ENCODE measurements at places on chromosomes 16 and 17. TPM values are rescaled to one million over a fixed set of nuclear protein-coding genes. Genes with fewer than 3 reads are reported as not detected.

The HERPUD1 gene
- polyA plus RNA-seq = 17.5 TPM

The EVI2A gene
- polyA plus RNA-seq = not detected

The SECTM1 gene
- polyA plus RNA-seq = 0.65 TPM

The DUSP14 gene
- 35.2 TPM for polyA plus RNA-seq

The PLEKHH3 gene
- polyA plus RNA-seq = 13.5 TPM

The DNAAF8 gene
- polyA plus RNA-seq = 0.58 TPM

The EIF1 gene
- polyA plus RNA-seq = 89.3 TPM

The EPX gene
- polyA plus RNA-seq = not detected

The TMEM114 gene
- polyA plus RNA-seq = 2.9 TPM

The PRKCB gene
- polyA plus RNA-seq = 16.7 TPM

The PER1 gene
- 17.3 TPM for polyA plus RNA-seq

The OR1E1 gene
- not detected for polyA plus RNA-seq

The CD68 gene
- 0.35 TPM for polyA plus RNA-seq

The CFAP52 gene
- polyA plus RNA-seq = not detected

The MYL11 gene
- 1.4 TPM for polyA plus RNA-seq

The DPEP3 gene
- 12.7 TPM for polyA plus RNA-seq

The TBX2 gene
- 0.02 TPM for polyA plus RNA-seq

The TBC1D3B gene
- polyA plus RNA-seq = 0.74 TPM

The TNFRSF13B gene
- polyA plus RNA-seq = not detected

The CDH5 gene
- 0.20 TPM for polyA plus RNA-seq

The NAE1 gene
- 30.3 TPM for polyA plus RNA-seq

The CEP295NL gene
- 0.05 TPM for polyA plus RNA-seq

The PRRT2 gene
- polyA plus RNA-seq = 49.7 TPM

The SNRNP25 gene
- polyA plus RNA-seq = 45.2 TPM

The RTN4RL1 gene
- polyA plus RNA-seq = 0.09 TPM

The GRB7 gene
- 61.7 TPM for polyA plus RNA-seq

The HSF5 gene
- not detected for polyA plus RNA-seq

The KRT36 gene
- polyA plus RNA-seq = not detected

The OR1F1 gene
- 0.93 TPM for polyA plus RNA-seq

The TSR1 gene
- polyA plus RNA-seq = 17.1 TPM

The RNF151 gene
- not detected for polyA plus RNA-seq

The EFCAB5 gene
- polyA plus RNA-seq = 0.02 TPM

The SSTR5 gene
- 0.60 TPM for polyA plus RNA-seq

The UMOD gene
- polyA plus RNA-seq = not detected

The MSL1 gene
- polyA plus RNA-seq = 24.1 TPM

The KIF2B gene
- polyA plus RNA-seq = not detected

All from H1 (cell line).